ENCODE measurements at places on chromosomes 7 and 10.

- DNase-seq, result no peak
These were observed 112.4 kb upstream of the PPP2R2D start for GRCh38 chr10:131788386-131788785.

DNA sequence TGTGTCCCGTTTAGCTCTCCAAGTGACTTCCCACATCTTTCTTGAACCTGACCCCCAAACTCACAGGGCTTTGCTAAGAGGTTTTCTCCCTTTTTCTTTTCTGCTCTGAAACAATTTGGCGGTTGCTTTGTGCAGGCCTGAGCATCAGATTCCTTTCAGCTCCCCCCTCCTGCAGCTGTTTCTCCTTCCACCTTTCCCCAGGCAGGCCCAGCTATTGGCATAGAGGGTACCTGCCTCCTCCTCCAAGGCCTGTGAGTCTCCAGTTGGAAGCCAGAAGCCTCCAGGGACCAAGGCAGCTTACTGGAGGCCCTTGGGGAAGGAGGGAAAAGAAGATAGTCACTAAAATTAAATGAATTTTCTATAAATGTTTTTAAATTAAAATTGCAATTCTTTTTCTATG lies 7.7 kb downstream of the VAX1 start:
- DNase-seq, result no peak

- no peak for DNase-seq
These were observed 128.5 kb upstream of the COL1A2 start for GRCh38 chr7:94266238-94266644.

DNA sequence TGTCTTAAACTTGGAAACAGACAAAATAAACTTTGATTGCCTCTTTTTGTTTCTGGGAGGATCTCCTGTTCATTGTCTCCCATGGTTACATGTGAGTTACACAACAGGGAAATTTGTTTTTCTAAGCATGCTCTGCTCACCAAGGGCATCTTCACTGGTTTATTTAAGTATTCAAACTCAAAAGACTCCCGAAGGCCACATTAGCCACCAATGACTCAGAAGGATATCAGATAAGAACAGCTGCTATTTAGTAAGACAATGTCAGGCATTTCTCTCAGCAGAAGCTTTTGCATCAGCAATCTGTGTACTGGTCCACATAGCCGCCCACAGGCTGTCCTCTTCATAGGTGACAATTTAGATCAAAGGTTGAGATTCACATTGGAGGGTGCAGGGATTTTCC lies 19.3 kb downstream of the OR6B1 start:
- DNase-seq, result no peak

- DNase-seq, result no peak
These were observed 15.2 kb downstream of the FGL2 start for GRCh38 chr7:77184463-77184862.

DNA sequence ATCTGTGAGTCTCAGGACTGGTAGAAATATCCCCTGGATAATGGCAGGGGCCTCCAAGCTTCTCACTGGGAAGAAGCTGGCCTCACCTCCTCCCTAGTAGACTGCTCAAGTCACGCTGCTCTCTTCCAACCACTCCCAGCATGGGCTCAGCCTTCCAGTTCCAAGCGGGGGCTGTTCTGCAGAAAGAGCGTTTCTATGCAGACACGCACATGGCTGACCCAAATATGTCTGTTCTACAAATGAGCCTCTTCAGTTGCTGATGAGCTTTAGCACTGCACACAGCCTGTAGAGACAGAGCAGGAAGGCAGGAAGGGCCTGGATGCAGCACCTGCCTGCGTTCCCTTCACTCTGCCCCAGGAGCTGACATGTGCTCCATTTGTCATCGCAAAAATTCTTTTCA lies 523.9 kb upstream of the MGMT start:
- DNase-seq, result no peak

DNA sequence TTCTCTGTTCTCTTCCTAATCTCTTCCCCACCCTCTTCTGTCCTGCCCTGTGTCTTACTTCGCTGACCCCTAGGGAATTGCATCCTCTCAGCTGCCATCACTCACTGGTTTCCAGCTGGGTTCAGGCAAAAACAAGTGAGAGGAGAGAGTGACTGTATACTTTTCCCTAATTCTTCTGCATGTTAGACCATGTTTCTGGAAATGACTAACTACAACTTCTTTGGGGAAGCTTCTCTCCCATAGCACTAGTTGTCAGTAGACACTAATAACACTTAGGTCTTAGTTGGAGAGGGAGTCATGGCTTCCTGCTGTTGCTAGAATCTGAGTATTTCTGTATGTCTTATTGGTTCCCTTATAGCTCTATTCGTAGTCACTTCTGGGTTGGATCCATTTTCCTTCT lies 299.0 kb upstream of the FZD1 start:
- DNase-seq, result no peak

DNA sequence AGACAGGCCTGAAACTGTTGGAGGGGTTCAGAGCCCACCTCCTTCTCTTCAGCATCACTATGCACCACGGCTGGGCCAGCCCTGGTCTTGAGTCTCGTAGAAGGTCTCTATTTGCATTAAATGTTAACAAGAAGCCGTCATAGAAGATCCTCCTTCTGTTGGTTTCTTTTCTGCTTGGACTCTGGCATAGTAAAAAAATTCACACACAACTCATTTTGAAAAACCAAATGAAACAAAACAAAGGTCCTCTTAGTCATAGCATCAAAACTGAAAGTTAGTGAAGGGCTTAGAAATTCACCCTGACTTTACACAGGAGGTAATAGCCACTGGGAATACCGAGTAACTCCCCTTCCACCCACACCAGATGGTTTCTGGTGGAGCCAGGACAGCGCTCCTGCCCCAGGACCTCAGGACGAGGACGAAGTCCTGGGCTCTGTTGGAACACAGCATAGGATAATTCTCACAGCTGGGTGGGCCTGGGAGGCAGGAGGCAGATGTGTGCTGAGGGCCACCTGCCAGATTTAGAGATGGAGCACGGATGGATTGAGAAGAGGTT lies 248.4 kb upstream of the KLF6 start:
- DNase-seq, result no peak

DNA sequence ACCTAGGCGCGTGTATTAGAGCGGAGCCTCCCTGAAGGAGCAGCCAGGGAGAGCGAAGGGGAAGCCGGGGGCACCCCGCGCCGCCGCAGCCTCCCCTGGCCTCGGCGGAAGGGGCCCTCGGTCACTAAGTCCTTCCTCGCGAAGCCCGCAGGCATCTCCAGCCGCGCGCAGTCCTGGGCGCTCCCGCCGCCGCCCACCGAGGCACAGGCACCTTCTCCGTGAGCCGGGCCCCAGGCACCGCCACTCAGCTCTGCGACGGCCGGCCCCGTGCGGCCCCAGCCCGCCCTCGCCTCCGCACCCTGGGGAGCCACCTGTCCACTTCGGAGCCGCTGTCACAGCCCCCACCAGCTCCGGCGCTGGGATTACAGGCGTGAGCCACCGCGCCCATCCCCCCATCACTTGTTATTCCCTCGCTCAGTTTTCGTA lies 80.8 kb downstream of the ZNF467 start:
- no peak for DNase-seq

GRCh38 chr7:98222533-98223195 lies 11.4 kb downstream of the BHLHA15 start:
- DNase-seq, result no peak
